ENCODE measurements at places on chromosomes 16 and 17.

DNA sequence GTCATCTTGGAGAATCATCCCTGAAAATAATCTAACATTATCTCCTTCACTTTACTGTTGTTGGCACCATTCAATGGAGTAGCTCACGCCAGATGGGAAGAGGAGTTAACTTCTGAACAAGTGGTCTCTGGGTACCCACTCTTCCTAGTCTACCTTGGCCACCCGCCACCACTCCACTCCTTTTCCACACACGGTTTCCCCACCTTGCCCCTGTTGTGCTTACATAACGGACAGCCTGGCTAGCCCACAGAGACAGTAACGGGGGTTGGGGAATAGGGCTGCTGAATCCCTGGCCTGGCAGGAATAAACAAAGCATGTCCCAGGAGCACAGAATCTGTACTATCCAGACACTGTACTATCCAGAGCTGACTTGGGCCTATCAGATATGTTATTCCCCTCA lies 3.6 kb upstream of the MXRA7 start:
- no peak for DNase-seq

- DNase-seq: no peak
Observed at GRCh38 chr17:50766222-50767023, 895 bp downstream of the ANKRD40CL start.

DNA sequence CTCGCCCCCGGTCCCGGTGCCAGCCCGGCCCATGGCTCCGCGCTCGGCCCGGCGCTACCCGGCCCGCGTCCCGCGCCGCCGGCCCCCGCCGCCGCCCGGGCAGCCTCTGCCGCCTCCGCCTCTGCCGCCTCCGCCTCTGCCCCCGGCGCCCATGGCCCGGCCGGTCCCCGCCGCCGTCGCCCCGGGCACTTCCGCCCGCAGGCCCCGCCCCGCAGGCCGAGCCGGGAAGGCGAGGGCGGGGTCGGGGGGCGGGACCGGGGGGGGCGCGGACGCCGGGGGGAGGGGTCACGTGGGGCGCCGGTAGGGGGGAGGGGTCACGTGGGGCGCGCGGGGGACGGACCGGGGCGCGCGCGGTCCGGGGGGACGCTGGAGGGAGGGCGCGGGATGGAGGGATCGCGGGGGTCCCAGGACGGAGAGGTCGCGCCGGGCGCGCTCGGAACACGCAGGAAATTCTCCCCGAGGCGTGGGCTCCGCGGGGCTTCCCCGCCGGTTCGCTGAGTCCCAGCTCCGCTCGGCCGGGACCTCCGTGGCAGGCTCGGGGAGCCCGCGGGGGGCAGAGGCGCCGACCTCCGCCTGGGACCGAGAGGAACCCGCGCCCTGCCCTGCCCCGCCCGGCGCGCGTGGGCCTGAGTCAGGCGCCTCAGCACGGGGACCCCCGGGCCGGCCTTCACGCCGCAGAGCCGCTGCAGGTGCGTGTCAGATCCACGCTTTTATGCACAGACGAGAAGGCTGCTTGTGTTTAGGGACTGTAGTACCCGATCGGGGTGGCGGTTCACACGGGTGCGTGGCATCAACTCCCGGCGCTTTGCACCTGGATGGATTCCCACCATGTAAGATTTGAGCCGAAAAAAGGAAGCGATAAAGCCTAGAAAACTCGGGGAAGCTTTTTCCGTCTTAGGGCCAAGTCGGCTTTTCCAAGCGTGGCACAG lies at the start of gene PGAP6:
Gene PGAP6 (minus strand): TSS at position 190 of the 929 bp plus-strand sequence. CDS start 157 bp downstream, at position 33.
- DNase-seq: peak; percentile 66

DNA sequence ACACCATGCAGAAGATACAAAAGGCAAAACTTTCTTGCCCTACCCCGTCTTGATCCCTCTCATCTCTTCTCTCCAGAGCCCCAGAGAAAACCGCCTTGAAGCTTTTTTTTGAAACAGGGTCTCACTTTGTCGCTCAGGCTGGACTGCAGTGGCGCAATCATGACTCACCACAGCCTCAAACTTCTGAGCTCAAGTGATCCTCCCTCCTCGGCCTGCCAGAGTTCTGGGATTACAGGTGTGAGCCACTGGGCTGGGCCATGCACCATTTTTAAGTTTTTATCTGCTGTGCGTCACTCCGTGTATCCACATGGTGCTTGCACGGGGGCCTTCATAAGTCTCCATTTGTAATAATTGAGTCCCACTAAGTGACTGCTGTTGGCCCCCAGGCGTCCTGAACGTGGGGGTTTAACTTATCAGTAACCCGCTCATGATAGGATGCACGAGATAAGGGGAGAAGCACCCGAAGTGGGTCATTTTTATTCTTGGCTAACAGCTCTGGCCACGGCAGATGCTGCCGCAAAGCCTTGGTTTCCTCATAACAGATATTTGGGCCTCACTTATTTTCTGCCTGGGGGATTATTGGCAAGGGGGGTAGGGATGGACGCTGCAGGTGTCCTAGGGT lies 8.6 kb downstream of the DNAH17 start:
- DNase-seq: no peak

GRCh38 chr16:56136256-56136655 lies 55.0 kb upstream of the GNAO1 start:
- DNase-seq: no peak

DNA sequence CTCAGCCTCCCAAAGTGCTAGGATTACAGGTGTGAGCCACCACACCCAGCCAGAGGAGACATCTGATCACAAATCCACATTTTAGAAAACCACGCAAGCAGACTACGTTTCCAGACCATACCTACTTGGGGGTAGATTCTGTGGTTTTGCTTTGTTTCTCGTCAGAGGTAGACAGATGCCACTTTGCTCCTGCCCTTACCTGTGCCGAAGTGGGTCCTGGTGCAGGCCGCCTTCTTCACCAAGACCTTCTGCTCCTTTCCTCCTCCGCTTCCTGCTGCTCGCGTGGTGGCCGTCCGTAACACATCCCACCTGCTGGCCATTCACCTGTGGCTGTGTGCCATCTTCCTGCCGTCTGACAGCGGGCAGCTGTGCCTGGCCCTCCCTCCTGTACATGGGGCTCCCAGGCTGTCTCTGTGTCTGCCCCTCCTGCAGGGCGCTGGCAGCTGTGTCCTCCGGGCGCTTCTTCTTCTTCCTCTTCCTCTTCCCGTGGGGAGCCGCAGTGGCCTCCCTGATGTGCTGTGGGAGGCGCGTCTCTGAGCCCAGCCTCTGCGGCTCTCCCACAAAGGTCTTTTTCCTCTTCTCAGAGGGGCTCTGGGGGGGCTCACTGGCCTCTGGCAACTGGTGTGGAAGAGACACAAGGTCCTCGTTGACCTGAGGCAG lies 21.2 kb upstream of the CYTH1 start:
- DNase-seq: no peak

GRCh38 chr17:64783556-64784352 lies 121.6 kb upstream of the SMURF2 start:
- DNase-seq: no peak

Measured in NCI-H2107 (cell line).